ENCODE measurements at places on chromosomes 6 and 20.

DNA sequence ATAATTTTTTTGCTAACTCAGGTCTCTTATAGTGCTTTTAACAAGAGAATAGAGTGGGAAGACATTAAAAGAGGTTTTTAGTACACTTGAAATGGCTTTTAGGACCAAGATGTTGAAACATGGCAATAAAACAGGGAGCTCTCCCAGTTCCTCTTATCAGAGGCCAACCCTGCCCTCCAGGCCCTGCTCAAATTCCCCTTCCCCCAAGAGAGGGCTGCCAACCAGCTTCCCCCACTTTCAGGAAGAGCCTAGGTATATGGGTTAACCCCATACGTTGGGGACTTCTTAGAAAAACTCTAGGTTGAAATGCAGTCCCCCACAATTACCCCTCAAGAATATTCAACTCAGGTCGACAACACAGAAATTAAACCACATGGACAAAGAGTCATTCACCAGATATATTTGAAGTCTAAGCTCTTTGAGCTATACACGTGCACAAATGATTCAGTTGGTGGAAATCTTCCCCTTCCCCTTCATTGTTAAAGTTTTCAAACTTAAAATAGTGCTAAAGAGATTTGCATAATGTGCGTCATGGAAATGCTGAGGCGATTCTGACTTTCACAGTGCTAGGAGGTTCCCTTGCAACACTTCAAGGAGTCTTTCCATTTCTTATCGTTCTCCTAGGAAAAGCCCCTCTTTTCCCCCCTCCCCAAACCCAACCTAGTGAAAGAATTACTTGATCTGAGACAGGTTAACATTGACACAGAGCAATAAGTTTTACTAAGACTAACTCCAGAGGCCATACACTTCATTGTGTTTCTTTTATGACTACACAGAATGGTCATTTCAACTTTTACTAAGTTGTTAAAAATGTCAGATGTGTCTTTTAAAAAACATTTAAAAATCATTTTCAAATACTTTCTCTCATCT, 49.8 kb upstream of the ENPP5 start:
- DNase-seq = no peak

DNA sequence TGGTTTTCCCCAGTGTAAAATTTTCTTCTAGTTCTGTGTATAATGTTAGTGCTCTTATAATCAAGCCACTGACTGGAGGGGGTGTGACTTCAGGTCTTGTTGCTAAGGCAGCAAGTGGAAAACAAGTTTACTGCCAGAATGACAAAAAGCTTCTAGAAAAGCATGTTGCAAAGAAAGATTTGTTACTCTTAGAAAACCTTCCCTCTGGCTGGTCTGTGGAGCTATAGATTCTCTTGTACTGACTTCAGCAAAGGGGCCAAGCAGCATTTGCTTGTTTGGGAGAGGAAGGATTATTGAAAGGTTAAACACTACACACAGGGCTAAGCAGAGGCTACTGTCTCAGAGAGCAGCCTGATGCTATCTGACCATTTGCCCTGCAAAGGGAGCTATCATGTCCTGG, 288.8 kb downstream of the BTBD9 start:
- no peak for DNase-seq

GRCh38 chr6:105099371-105099770, 80.4 kb downstream of the POPDC3 start:
- DNase-seq = no peak

DNA sequence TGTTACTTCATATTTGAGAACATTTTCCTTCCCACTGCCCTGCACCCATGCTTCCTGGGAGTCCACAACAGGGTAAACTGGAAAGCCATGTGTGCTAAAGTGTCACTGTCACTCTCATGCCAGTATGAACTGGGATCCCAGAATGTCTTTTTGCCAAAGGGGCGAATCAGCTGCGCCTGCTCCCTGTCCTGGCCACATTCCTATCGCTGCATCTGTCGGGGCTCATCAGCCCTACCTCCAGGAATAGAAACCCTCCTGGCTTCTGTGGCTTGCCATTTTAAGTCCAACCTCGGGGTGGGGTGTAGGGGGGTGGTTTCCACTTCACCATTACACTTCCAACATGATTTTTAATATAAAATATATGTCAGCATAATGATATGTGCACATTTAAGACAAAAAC, 933 bp downstream of the KLHL31 start:
- DNase-seq = no peak

DNA sequence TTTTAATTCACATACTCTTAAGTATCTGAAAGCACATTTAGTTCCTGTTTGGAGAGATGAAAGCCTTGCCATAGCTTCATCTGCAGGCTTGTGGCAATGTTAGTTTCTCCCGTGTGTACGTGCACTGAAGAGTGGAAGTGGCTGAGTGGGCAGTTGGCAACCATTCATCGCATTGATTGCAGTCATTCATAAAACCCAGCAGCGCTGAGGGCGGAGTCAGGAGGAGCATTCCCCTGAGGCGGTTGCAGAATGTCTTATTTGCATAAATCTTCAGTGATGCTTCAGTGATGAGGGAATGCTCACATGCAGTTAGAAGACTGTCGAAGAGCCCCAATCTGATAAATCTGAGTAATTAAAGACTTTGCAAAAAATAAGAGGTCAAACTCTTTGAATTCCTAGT, 79.1 kb downstream of the RIMS1 start:
- no peak for DNase-seq

DNA sequence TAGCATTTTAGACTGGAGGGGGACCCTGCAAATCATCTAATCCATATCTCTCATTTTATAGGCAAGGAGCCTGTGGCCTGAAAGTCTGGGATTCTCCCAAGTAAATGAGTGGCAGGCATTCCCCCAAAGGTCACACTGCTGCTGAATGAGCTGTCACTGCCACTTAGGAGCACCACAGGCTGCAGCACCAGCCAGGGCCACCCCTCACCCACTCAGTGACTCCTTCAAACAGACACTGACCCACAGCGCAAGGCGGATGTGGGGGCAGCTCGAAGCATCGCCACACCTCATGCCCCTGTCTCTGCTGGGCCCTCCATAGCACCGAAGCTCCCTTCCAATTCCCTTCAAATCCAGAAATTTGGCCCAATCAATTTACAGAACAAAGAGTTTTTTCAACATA, 119.9 kb upstream of the ARID1B start:
- no peak for DNase-seq

DNA sequence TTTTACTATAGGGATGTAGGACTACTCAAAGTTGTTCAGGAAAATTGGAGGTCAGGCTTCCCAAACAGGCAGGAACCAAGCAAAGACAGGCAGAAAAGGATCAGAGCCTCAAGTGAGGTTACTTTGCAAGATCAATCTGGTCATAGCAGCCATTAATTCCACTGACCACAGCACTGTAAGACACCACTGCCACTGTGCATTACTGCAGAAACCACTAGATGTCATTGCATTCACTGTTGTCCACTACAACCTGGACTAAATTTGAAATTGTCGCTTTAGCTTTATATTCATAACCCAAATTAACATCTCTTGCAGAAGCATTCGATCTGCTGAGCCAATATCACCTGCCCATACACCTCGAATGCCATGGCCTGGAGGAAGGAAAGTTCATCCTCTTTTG, 126.9 kb upstream of the UFL1 start:
- peak; percentile 4 for DNase-seq

- no peak for DNase-seq
These were observed 262.0 kb downstream of the BTBD3 start for GRCh38 chr20:12179692-12180091.

- no peak for DNase-seq
These were observed 40.5 kb downstream of the AKIRIN2 start for GRCh38 chr6:87661503-87661902.

GRCh38 chr6:15230827-15231226, 15.0 kb upstream of the JARID2 start:
- no peak for DNase-seq

DNA sequence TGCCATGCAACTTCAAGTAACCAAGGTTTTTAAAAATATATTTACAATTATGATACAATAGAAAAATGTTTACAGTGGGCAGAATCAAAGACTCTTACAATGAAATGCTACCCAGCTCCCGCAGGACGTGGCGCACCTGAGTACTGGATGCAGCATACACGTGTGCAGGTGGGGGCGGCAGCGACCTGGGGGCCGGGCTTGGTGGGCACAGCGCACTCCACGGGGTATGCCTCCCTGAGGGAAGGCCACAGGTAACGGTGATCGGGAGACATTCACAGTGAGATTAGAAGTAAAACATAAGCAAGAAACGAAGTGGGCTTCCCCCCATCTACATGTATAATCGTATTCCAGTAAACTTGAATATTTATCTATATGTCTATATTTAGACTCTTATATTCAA, 54.2 kb downstream of the WDR27 start:
- no peak for DNase-seq

- no peak for DNase-seq
These were observed 25.6 kb downstream of the BLTP3A start for GRCh38 chr6:34817446-34817845.

DNA sequence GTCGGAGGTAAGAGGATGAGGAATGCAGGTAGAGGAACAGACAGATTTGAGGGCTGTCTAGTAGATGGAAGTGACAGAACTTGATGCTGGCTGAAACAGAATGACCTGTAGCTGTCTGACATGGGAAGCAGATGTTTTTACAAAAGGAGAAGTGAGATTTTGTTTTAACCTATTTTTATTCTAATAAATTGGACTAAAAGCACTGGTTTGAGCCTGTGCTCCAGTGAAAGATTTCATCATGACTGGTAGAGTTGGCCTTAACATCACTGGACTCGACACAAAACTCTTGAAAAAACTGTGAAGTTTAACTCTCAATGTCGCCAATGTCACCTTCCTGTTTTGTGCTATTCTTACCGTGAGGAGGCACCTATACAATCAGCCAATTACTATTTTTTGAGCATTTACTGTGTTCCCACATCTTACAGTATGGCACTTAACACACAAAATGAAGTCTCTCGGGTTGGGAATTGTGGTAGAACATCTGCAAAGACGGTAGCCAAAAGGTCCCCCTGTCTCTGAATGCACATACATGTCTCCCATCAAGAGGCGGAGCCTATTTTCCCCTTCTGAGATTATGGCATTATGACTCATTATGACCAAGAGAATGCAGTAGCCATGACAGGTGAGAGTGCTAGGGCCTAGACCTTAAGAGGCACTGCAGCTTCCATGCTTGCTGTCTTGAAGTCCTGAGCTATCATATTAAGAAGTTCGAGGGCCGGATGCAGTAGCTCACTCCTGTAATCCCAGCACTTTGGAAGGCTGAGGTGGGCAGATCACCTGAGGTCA, 93.2 kb downstream of the FOXF2 start:
- DNase-seq = no peak

DNA sequence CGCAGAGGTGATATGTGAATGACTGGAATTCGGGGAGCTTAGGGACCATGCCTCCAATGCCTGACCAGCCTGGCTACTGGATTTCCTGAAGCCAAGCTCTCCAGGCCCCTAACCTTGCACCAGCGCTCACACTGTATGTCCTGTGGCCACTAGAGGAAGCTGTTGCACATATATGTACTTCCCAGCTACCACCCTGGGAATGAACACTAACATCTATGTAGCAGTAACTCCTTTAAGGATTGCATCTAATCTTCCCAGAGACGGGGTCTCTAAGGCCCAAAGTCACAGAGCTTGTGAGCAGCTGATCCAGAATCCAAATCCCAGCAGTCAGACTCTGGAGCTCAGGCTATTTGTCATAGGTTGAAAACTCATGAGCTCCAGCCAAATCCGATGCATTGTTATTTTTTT, 20.4 kb upstream of the BPIFB1 start:
- peak; percentile 74 for DNase-seq

GRCh38 chr20:34043025-34043424, 49.3 kb downstream of the RALY start:
- no peak for DNase-seq

- DNase-seq = no peak
These were observed 27.8 kb downstream of the THBS2 start for GRCh38 chr6:169225887-169226286.
